ENCODE measurements at places on chromosomes 2 and 18.

DNA sequence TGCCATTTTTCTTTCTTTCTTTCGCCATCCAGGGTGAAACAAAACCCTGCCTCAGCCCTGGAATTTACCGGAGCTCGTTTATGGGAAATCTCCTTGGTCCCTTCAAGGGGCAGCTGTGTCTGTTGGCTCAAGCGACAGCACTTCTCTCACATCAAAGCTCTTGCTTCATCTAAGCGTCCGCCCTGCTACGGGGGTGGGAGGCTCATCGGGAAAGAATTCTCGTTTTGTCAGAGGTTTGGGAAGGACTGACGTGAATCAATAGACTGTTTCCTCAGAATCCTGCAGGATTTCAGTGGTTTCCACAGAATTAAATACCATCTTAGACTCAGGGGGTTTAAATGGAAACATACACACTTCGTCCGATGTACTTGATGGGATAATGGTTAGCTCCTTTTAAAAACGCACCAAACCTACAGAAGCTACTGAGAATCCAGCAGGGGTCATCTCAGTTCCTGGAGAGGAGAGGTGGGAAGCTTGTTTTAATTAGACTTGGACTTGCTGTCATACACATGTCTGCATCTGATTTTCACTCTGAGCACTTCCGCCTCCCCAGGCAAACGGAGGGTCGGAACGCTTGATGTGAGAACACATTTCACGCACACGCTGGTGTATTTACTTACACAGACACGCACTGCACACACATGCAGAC, 91.6 kb downstream of the ASB1 start:
- DNase-seq: no peak

DNA sequence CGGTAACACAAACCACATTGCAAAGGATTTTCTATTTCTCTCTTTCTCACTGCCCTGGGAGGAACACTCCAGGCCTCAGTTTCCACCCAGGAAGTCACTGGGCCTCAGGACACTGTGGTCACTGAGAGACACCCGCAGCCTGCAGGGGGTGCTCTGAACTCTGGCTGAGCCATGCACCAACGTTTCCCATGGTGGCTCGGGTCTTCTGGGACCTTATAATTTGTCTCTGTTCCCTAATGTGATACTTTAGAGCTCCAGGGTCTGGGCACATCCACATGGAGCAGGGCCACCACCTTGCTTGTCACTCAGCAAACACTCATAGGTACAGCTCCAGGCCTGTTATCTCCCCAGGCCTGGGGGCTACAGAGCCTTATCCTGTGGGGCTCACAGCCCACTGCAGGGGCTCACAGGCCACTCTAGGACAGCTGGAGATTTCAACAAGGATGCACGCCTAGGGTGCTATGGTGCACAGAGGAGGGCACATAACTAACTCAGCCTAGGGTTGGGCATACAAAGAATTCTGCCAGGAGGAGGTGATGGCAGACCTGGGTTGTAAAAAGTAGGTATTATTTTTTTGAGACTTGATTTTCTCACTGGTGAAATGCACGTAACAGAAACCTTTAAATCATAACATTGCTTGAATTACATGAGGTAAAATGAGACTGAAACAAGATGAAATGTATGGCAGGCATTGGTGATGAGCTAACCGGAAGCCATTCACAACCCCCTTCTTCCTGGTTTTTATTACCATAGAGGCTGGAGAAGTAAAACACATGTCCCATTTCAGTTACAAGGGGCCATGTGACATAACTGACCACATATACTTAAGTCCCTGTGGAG, 3.0 kb upstream of the HS1BP3 start:
- DNase-seq: no peak

DNA sequence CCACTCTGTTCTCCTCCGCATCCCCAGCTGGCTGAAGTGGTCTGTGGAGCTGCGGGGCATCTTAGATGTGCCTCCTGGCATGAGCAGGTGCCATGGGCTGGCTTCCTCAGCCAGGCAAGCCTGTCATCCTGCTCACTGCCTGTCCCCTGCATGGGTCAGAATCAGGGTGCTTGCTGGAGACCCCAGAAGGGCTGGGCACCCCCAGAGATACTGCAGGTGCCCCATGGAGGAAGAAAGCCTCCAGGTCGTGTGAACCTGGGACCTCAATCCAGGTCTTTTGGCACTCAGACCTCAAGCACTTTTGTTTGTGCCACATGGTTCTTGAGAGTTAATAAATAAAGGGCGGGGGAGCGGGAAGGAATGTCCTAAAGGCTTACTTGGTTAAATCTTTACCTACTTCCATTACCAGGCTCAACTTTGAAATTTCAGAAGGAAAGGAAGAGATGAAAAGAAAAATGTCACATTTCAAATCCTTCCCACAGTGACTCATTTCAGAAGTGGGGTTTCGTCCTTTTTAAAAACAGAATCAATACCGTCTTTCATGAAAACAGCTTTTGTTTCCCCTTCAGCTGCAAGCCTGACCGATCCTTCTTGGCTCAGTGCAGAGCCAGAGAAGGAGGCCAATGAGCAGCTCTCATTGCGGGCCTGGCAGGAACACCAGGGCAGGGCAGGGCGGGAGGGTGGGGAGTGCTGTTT, 69.9 kb downstream of the RHOB start:
- DNase-seq: no peak

GRCh38 chr18:10475654-10476291, 21.3 kb downstream of the APCDD1 start:
- DNase-seq: no peak

DNA sequence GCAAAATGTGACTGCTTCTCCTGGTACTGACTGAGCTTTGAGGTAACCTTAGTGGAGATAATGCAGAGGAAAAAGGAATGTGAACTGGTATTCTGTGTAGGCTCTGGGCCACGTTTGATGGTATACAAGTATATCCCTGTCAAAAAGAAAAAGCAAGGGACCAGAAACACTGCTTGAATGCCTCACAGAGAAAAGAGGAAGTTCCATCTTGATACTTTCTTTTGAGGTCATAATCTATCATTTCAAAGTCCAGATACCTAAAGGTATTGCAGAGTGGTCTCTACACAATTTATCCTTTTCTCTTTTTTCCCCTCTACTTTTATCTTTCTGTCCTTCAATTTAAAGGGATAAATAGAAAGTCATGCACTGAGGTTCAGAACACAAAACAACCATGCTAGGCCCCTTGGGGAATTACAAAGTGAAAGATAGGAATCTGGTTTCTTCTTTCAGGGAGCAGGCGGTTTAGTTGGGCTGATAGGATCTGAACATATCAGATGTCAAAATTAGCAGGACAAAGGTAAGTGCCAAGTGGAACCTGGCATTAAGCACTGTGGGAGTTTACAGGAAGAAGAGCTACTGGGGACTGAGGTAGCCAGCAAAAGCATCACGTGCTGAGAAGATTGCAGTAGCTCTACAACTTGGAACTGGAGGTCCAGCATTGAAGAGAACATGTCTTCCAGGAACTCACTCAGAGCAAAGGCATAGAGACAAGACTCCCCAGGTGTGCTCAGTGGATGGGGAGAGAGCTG, 121.2 kb downstream of the LYPD6 start:
- peak; percentile 49 for DNase-seq

DNA sequence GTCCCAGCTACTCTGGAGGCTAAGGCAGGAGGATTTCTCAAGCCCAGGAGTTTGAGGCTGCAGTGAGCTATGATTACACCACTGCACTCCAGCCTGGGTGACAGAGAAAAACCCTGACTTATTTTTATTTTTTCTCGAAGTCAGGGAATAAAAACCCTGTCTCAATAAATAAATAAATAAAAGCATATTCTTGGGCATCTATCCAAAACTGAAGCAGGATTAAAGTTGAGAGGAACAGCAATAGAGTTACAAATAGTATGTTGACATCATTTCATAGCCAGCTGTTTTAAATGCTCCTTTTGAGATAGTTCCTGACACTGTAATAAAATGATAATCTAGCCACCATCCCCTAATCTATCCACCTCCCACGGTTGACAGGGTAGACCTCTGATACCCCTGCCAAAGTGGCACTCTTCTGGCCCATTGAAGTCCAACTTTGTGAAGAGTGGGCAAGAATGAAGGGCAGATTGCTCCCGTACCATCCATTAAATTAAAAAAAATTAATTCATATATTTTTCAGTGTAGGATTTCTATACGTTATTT, 42.3 kb upstream of the LPIN2 start:
- no peak for DNase-seq

- no peak for DNase-seq
Observed at GRCh38 chr18:56380685-56381084, 257.7 kb downstream of the TXNL1 start.

DNA sequence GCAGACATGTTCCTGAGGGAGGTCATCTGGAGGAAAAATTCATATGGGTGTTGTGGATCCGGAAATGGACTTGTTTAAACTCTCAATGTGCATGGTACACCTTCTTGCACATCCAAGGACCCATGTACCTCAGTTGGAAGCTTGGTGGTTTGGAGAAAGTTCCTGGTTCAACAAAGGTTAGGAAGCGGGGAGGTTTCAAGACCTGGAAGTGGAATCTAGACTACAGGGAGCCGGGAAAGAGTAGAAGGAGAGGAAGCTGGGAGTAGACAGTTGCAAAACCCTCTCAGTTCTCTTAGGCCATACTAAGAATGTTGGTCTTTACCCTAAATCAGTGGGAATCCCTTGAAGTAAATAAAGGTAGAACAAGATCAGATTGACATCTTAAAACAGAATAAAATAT, 209.8 kb upstream of the SPOPL start:
- DNase-seq: no peak

DNA sequence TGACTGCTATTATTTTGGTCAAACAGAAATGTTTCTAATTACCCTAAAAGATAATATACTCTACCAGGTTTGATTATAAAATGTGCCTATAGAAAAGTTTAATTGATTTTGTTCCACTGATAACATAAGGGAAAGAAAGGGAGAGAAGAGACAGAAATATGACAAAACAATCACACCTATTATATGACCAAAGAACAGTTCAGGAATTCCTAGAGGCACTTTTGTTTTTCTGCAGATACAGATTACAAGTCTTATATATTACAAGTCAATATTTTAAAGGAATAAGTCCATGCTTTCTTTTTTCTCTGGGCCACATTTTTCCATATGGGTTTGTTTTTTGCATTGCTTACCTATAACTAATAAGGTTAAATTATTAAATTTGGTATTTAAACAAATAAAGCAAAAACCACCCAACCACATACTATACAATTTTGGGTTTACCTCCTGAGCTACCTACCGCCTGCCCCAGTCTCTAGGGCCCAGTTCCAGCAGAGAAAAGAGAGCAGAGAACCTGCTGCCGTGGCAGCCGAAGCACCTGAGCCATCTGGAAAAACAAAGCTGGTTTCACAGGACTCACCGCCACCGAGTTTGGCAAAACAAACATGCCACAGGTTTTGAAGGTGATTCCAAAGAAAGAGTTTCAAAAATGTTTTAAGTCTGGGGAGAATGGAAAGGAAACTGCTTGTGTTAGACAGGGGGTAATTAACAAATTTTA, 92.1 kb downstream of the DYM start:
- peak; percentile 46 for DNase-seq

DNA sequence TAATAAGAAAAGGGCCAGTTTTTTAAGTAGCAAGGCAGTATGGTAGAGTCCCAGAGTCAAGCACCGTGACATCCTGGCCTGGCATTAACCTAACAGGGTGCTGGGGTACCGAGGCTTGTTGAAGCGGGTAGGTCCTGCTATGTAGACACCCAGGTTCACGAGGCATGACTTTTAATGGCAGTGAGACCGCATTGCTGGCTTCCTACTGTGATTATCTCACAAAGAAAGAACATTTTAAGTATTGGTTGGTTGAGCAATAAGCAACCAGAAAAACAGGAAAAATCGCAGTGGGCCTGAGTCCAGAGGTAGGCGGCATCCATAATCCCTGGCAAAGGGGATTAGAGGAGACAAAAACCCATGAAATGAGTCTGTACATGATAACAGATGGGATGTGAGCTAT, 927.9 kb upstream of the ACVR2A start:
- DNase-seq: no peak

DNA sequence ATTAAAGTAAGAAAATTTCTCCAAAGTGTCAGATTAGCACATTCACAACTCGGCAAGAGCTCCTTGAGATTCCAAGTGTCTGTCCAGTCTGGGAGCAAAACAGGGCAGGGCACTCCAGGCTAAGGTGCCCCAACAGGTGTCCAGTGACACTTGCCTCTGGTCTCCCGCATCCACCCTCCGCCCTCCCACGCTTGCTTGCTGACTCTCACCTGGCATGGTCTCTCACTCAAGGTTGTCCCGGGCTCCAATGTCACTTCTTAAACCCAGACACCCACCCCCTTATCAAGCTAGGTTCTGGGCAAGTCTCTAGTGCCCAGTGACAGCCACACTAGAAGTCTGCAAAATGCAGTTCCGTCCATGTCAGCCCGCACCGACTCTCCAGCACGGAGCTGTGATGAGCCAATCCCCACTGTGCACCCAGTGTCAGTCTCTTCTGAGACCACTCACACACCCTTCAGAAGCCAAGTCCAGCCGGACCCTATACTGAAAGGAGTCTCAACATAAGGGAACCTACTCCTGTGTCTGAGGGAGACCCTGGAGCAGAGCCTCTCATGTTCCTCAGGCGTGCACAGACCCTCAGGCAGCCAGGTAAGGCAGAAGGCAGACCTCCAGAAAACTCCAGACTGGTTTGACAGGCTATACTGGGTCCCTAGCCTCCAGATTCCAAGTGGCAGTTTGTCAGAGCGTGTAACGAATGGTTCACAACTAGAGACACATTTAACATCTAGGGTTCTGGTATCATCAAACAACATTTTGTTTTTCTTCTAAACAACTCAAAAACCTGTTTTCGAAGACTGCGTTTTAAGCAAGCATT, 45.6 kb downstream of the HDLBP start:
- no peak for DNase-seq

DNA sequence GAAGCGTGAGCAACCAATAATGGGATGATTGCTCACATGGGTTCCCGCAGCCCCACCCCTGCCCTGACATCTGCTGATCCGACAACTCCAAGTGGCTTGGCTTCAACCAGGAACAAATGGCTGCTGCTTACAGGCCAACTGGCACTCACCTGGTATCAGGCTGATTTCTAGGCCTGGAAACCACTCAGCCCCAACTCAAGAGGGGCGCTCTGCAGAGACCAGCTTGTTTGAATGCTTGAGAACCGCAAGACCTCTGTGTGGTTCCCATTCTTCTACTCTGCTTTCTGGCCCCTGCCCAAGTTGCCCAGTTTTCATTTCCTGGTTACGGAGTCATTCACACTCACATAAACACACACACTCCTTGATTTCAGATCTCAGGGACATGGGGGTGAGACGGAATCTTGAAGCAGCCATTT, 52.0 kb downstream of the TNP1 start:
- no peak for DNase-seq

DNA sequence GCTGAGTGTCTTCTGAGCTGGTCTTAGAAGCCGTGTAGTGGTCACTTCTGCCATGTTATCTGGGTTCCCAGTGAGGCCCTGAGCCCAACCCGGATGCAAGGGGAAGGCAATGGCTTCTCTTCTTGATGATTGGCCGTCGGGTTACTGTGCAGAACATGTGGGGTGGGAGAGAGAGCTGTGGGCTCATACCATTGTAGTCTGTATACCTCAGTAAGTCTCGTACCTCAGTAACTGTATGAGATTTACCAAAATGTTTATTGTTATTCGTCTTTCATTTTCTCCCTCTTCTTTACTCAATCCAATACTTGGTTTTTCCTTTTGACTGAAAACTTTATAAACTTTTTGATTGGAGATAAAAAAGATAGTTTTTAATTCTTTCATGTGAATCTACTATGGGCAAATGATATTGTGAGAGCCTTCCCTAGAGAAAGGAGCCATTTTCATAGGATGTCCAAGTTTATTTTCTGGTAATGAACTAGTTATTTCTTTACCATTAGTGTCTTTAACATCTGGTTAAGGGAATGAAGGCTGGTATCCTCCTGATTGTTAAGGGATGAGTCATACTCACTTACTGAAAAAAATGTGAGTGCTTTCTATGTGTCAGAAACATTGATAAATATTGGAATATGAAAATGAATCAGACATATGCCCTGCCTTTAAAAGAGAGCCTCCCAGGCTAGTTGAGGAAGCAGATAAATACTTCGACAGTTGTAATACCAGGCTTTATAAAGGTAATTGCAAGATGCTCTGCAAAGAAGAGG, 129.9 kb downstream of the PRPF40A start:
- no peak for DNase-seq

All from T47D (cell line).